ENCODE measurements at places on chromosomes 5 and 9.

- no peak for DNase-seq
These were observed 114.1 kb downstream of the PIK3R1 start for GRCh38 chr5:68329554-68330255.

DNA sequence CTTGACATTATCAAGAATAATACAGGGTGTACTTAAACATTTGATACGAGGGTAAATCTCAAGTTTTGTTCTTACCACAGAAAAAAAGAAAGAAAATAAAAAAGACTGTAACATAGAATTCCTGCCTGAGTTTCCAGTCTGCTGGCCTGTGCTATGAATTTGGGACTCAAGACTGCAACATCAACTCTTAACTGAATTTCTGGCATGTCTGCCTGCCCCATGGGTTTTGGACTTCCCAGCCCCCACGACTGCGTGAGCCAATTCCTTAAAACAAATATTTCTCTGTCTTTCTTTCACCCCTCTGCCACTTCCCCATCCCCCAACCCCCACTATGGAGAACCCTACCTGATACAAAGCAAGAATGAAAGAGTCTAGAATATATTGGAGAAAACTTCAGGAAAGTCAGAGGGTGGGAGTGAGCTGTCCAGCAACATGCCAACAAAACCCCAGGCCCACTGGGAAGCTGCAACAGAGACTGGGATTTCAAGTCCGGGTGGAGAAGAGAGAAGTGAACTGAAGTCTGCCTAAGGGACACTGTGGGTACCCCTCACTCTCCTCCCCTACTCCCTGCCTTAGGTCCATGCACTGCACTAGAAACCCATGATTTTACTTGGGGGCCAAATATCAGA is 43.0 kb downstream of the MARCHF3 start:
- no peak for DNase-seq

- peak; percentile 3 for DNase-seq
These were observed 20.8 kb downstream of the STKLD1 start for GRCh38 chr9:133396952-133397351.

DNA sequence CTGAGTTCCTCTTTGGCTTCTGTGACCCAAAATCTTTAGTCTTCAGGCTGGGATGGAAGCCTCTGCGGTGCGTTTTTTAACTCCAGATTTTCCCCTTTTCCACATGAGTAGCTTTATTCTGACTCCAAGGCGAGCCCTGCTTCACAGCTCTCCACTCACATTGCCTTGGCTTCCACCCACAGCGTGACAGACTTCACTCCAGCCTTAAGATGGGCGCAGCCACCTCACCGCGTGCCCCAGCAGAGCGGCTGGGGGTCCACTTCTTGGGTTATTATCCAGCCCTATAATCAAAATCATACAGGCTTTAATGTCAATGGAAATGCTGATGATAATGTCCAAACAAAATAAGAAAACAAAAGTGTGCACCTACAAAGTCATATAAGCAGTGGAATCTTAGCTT is 1.2 kb downstream of the EXOC3 start:
- DNase-seq: no peak

DNA sequence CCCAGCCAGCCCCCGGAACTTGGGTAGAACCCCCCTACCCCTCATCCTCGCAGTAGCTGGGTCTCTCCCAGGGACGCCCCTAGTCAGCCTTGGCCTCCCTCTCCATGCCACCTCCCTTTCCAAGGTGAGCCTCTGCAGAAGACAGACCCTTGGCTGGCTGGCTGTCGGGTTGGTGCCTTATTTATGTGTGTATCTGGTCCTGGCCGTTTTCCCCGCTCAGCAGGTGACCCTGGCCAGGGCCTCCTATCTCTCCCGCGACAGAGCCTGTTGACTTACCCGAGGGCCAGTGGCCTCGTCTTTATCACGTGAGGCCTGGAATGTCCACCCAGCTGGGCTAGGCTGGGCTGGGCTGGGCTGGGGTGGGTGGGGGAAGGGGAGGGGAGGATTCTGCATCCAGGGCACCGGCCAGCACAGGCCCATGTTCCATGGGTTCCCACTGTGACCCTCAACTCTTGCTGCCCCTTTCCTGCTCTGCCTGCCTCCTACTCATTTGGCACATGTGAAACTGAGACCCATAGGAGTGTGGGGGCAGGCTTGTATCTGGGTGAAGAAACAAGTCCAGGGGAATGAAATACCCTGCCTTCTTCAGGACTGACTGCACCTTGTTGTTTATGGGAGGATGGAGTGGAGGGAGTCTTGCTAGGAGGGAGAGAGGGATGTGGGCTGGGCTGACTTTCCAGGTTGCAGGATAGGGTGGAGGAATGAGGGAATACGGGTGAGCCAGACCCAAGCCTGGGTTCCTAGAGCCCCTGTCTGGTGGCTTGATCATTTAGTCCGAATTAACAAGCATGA is 3.1 kb downstream of the CXXC5 start:
- DNase-seq: peak; percentile 51

DNA sequence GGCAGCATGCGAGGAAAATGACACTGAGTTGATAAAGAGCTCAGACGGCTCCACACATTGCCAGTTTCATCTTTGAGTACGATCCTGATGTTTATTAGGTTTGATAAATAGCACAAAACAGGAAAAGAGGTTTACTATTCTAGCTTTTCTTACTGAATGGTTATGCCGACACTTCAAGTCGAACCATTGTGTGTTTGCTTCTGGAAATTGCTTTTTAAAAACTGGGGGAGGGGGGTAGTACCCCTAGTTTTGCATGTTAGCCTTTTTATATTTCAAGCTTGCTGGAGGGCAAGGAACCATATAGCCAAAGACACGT is 5.2 kb downstream of the PTCH1 start:
- no peak for DNase-seq

- DNase-seq: no peak
These were observed 16.3 kb downstream of the FAM163B start for GRCh38 chr9:133592731-133593409.

DNA sequence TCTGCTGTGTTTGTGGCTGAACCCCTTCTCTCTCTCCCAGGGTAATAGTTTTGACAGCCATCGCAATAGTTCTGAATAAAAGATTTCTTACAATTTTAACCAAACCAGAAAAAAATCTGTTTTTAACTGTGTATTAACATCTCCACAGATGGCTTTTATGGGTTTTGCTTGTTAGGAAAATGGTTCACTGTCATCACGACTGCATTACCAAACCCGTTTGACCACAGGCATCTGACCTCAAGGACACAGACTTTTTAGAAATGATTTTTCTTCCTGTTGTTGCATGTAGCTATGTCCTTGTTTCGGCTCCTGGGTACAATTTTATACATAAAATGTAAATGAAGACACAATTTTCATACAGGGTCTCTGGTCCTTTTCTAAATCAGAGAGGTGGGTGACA is 316.1 kb downstream of the IRX1 start:
- DNase-seq: no peak

All from astrocyte of the spinal cord (primary cell).